Epithelial cell of esophagus (primary cell): ENCODE measurements at places on chromosomes 4 and X.

GRCh38 chr4:188016754-188017153 is 21.2 kb downstream of the ZFP42 start:
- no peak for DNase-seq

- DNase-seq, result peak; percentile 10
These were observed 82.8 kb upstream of the VEGFC start for GRCh38 chr4:176875446-176875930.

DNA sequence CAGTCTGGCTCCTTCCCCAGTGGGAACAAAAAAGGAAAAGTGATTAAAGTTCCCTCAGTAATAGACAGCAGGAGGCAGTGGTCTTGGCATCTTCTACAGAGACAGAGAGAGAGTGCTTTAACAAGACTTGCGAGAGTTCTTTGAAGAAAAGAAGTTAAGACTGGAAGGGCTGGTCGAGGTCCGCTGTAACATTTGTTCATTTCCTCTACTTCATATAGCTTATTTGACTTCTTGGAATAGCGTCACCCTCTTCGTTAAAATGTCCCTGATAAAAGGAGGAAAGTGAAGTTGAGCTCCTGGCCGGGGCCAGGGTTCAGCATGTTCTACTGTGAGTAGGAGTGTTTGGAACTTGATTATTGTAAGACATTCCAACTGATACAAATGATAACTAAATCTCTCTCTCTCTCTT is 179.8 kb downstream of the SLIT2 start:
- DNase-seq, result no peak

- DNase-seq, result peak; percentile 83
These were observed 18.1 kb downstream of the USP46 start for GRCh38 chr4:52640808-52641565.

GRCh38 chrX:129522184-129523078 is 859 bp downstream of the SMARCA1 start:
- DNase-seq, result peak; percentile 47

DNA sequence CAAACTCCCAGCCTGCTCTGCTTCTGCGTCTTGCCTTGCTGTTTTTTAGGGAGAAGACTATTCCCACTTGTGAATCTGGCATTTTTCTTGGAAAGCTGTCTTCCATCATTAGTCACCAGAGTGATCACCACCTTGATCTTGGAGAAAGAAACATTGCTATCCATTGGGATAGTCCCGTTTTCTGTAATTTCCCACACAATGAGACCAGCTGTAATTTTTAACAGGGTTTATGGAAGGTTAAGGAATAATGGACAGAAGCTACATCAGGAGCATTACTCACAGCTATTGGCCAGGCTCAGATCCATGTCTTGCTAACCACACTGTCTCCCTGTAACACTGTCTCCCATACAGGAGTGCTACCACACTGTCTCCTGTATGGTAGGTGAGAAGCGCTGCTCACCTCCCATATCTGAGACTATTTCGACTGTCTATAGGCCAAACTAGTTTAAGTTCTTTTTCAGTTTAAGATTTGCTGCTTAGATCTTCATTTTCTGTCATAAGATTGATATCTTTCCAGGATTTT is 523.0 kb downstream of the SPRY1 start:
- no peak for DNase-seq

DNA sequence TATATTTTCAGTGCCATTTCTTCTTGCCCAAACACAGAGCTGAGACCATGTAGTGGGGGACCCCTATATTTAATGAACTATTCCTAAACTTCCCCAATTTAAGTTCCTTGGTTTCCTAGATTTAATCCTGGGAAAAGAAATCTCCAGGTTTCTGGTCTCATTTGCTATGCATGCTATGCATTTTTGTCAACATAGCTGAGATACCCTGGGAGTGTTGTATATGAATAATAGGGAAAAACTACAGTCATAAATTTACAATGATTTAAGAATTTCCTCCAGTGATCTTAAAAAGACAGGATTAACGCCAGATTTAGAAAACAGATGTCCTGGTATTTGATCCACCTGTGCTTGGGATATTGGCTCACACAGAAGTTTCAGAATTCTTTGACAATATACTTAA is 136.8 kb upstream of the RAPGEF2 start:
- no peak for DNase-seq

- no peak for DNase-seq
These were observed 191.5 kb downstream of the SLIT2 start for GRCh38 chr4:20443015-20443805.

DNA sequence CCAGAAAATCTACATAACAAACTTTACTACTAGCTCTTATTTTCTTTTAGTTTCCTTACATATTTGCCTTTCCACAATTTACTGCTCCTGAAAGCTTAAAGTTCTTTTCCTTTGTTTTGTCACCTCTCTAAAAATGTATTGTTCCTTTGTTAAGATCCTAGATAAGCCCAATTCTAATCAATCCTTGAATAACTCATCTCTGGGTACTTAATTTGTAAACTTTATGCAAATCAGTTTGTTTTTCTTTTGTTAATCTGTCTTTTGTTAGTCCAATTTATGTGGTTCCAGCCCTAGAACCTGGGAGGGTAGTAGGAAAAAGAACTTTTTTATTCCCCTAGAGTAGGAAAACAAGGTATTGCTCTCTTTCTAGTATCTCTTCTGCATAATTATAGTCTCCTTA is 444.7 kb downstream of the PCDH10 start:
- DNase-seq, result no peak

- no peak for DNase-seq
These were observed 63.3 kb downstream of the SEL1L3 start for GRCh38 chr4:25799522-25799921.

DNA sequence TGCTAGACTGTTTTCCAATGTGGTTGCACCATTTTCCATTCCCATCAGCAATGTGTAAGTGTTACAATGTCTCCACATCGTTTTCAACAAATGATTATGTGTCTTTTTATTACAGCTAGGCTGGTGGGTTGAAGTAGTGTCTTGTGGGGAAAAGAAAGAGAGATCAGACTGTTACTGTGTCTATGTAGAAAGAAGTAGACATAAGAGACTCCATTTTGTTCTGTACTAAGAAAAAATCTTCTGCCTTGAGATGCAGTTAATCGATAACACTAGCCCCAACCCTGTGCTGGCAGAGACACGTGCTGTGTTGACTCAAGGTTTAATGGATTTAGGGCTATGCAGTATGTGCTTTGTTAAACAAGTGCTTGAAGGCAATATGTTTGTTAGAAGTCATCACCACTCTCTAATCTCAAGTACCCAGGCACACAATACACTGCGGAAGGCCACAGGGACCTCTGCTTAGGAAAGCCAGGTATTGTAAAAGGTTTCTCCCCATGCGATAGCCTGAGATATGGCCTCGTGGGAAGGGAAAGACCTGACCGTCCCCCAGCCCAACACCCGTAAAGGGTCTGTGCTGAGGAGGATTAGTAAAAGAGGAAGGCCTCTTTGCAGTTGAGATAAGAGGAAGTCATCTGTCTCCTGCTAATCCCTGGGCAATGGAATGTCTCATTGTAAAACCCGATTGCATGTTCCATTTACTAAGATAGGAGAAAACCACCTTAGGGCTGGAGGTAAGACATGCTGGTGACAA is 23.0 kb upstream of the UGT2B15 start:
- DNase-seq, result no peak

- DNase-seq, result no peak
These were observed 151.3 kb downstream of the USP46 start for GRCh38 chr4:52507774-52508173.

GRCh38 chr4:167171928-167172327 is 62.4 kb downstream of the SPOCK3 start:
- no peak for DNase-seq

DNA sequence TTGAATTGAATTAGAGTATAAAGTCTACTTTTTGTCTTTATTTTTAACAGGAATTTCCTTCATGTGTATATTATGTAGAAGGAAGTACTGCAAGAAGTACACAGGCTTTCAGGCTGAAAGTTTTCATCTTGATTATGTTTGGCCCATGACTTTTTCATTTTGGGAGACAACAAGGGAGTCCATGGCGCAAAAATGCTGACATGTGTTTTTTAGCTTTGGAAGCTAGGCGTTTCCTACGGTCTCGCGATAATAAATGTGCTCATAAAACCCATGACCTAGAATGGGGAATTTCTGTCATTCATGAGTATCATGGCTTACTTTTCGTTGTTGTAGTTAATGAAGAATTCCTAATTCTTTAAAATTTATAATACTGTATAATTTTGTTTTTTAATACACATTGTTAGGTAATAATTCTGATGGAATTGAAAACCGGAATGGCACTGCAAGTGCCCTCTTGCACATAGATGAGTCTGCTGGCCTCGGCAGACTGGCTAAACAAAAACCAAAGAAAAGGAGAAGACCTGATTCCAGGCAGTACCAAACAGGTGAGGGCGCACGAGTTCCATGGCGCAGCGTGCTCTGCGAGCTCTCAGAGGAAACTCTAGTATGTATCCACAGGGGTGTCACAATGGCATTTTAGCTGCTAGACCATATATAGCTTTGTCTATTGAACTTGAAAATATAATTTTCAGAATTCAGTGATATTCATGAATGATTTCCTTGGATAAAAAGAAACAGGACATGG is 59.1 kb downstream of the ZFX start:
- DNase-seq, result no peak

DNA sequence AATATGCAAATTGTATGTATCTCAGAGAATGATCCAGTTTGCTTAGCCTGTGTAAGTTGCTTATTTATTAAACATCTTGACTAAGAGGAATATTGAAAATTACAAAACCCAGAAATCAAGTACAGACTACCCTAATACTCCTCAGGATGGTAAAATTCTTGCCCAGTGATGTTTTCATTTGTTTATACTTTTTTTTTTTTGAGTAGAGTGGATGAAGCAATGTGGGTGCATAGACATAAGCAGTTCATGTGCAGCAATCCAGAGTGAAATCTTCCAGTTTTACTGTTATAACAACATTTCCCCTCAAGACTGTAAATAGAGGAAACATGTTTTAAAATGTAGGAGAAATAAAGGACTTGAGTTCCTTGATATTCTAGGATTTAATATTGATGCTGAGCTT is 4.7 kb downstream of the GLRB start:
- no peak for DNase-seq

DNA sequence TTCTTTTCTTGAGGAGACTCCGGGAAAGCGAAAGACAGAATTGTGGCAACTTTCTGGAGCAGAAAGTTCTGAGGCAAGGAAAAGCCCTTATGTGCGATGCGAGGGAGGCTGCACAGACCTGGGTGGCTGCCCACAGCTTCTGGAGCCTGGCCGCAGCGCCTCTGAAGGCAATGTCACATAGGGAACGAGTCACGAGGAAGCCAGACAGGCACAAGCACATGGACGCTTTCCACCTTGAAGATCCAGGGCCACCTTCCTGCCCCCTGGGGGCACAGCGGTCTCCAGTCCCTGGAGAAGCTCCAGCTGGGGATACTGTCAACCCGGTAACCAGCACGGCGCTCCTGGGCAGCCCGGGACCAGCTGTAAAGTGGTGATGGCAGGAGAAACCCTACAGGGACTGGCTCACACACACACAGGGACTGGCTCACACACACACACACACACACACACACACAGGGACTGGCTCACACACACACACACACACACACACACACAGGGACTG is 69.8 kb downstream of the MTNR1A start:
- DNase-seq, result peak; percentile 3

- no peak for DNase-seq
These were observed 13.9 kb downstream of the TMEM165 start for GRCh38 chr4:55409468-55410171.

- DNase-seq, result peak; percentile 53
These were observed 855 bp downstream of the GPRASP2 start for GRCh38 chrX:102712981-102713625.

- no peak for DNase-seq
These were observed 12.5 kb upstream of the SPATA4 start for GRCh38 chr4:176207839-176208238.

DNA sequence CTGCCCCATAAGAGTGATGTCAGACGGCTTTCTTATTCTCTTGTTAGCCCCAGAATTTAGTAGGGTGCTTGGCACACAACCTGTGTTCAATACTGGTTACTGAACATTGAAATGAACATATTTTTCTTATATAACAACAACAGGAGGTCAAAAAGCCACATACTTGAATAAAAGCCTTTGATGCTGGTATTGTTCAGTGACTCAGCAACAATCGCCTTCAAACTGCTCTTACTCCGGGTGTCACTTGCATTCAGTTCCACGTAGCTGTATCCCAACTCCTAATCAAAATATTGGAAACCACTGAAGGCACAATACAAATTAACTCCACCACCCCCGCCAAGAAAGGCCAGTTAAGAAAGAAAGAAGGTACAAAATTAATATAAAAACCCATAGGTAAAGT is 61.5 kb downstream of the RFC1 start:
- no peak for DNase-seq

DNA sequence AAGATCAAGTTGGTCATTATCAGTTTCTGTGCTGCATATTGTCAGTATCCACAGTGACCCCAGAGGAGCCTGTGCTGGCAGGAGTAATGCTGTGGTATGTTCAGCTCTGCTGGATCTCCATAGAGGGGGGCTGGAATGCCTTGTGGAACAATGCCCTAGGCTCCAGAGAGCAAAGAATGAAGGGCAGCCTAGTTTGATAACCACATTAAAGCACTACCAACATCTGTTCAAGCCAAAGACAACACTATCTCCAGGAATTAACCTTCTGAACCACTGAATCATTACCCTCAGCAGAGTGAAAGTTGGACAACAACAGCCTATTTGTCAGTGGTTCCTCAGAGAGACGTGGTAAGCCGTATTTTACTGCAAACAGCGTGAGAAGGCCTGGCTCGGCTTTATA is 192.3 kb upstream of the CXorf66 start:
- peak; percentile 15 for DNase-seq

DNA sequence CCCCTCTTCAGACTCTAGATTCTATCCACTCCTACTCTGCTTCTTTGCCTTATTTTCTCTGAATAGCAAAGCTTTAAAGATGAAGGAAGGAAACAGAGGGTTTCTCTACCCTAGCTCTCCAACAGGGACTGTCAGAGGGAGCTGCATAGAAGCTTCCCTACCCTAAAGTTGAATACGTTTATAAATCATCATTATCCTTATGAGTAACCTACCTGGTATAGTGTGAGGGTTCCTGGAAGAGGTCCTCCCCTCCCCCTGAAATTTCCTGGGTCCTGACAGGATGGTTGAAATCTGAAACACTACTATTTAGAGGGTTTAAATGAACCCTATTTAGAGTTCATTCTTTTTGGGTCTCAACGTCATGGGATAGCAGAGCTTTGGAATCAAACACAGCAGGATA is 187.0 kb upstream of the RBPJ start:
- DNase-seq, result no peak
